DMS53 (cell line): ENCODE measurements at places on chromosomes 2 and 18.
A peak's percentile ranks its signal among the peaks of the same experiment; 100 is the strongest.

DNA sequence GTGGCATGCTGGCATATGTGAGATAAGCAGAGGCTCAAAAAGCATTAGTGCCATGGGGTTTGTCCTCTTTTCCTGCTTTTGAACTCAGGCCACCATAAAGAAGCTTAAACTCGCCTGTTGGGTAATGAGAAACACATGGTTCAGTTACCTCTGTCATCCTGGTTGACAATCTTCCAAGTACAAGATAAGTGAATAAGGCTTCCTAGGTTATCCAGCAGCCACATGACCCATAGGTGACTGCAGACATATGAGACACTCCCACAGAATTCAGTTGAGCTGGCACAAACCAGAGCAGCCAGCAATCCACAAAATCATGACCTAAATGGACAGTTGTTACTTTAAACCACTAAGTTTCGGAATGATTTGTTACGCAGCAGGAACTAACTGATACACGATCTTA, 97.3 kb downstream of the TACR1 start:
- no peak for DNase-seq

- no peak for DNase-seq
These were observed 204.0 kb downstream of the ZNF521 start for GRCh38 chr18:25147877-25148488.

DNA sequence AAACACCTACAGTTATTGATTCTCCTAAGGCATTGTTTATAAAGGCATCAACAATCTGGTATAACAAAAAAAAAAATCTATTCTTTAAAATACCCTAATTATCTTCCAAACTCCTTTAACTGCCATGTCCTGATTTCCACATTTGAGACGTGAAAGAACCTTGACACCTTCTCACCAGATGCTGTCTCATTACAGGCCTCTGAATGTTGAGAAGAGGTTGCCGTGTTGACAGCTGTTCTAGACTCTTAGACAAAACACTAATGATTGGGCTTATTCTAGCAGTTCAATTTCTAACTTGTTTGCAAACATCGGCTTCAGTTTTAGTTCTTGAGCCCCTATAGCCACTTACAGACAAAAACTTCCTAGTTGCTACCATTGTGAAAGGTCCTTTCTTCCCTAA, 988.8 kb downstream of the LRP1B start:
- no peak for DNase-seq

DNA sequence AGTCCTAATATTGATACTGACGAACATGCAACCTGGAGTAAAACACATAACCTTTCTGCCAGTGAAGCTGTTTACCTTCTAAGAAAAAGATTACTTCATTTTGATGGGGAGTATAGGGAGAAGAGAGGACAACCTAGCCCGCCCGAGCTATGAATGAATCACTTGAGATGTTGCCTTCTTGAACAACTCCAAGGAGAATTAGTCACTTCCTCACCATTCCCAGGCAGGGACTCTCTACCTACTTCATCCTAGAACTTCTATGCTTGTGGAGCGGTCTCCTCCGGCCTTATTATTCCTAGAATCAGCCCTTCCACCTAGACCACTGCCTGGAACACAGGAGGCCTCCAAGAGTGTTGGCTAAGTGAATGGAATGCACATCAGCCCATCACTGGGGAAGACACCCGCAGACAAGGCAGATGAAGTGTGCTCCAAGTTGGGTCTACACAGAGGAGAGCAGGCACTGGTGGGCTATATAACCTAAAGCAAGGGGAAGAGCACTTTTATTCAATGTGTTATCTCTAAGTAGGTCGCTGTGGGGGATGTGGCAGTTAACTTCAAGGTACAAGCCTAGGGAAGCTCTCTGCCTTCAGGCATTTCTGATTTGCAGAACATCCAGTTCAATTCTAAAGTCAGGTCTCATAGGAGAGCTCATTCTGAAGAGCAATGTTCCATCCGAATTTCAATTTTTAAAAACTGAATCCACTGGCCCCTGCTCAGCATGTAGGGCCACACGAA, 57.4 kb downstream of the STK39 start:
- DNase-seq: no peak

GRCh38 chr2:222919841-222920526, 59.1 kb downstream of the ACSL3 start:
- peak; percentile 4 for DNase-seq

DNA sequence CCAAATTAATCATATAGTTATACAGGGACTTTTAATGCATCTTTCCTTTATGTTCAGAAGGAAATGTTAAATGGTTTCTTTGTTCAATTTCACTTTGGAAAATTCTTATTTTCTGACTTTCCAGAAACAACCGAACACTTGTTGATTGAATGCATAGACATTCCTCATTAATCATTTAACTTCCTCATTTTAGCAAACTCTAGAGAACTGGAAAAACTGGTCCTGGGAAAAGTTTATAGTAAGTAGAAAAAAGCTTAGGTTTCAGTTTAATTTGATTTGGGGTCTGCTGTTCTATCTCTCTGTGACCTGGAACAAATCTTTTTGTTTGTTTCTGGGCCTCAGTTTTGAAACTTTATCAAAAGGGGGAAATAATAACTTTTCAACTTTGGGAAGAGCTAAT, 320.4 kb downstream of the CMPK2 start:
- peak; percentile 52 for DNase-seq

DNA sequence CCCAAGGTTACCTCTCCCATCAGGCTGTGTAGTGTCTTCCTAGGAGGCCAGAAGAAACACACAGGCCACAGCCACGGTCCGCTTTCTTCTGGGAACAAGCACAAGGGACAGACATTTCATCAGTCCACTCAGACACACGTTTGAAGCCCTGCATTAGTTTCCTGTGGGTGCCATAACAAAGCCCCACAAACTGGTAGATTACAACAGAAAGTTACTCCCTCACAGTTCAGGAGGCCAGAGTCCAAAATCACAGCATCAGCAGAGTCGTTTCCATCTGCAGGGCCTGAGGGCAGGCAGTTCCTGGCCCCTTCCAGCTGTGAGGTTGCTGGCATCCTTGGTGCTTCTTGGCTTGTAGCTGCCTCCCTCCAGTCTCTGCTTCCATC, 8.8 kb upstream of the PRLH start:
- DNase-seq: no peak

GRCh38 chr2:142756430-142756829, 121.0 kb upstream of the KYNU start:
- DNase-seq: no peak

- DNase-seq: no peak
These were observed 204.8 kb downstream of the TSN start for GRCh38 chr2:121960251-121960650.
